ENCODE measurements at places on chromosomes 11 and 22.

GRCh38 chr22:48741540-48741939 lies 1086.1 kb downstream of the BRD1 start:
- no peak for DNase-seq

DNA sequence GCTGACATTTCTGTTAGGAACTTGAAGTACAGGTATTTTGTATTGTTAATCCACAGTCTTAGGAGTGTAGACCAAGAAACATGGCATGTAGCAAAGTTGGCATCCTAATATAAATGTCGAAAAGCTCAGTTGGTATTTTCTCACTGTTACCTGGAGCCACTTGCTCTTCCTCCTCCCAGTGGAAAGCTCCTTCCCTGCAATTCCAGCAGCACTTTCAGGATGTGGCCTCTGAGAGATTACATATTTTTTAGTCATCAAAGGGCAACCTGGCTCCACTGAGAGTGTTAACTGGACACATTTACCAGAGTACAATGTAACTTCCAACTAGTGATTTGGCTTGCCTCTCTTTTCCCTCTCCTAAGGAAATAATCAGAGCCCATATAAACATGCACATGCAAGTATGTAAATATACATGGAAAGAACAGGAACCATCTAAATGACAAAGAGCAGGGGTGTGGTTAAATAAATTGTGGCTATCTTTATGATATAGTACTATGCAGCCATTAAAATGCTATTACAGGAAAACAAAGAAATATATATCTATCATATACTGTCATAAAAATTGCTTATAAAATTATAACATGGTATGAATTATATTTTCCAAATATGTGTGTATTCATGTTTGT lies 14.3 kb upstream of the EED start:
- DNase-seq, result no peak

DNA sequence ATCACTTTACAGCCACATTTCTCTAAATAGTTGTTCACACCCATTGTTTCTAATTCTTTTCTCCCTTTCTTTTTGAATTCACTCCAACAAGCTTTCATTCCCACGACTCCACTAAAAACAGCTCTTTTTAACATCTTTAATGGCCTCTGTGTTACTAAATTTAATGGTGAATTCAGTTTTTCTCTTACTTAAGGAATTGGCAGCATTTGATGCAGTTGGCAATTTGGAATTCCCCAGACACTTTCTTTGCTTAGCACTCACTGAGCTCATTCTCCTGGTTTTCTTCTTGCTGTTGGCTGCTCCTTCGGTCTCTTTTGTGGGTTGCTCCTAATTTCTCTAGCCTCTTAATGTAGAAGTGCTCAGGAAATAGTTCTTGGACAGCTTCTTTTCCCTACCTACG lies 40.5 kb upstream of the OR9Q1 start:
- no peak for DNase-seq

- DNase-seq, result no peak
Observed at GRCh38 chr22:17152340-17152739, 6.7 kb downstream of the HDHD5 start.

DNA sequence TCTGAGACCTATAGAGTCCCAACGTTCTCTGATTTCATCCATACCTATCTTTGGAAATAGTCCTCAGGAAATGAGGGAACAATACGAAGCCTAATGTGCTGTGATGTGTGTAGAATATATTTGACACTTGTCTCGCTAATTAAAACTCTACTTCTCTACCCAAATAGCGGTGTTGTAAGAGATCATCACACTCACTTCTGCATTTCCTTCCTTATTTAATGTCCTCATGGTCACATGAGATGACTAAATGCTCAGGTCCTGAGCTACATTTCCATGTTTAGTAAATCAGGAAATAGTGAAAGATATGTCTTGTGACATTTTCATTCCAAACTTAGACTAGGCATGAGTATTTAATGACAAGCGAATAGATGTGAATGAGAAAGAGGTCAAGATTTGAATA lies 112.3 kb downstream of the MAML2 start:
- DNase-seq, result peak; percentile 42

GRCh38 chr11:118238929-118239328 lies 13.2 kb downstream of the MPZL3 start:
- DNase-seq, result no peak

GRCh38 chr22:42696331-42696967 lies 24.2 kb downstream of the A4GALT start:
- no peak for DNase-seq

- peak; percentile 16 for DNase-seq
Observed at GRCh38 chr11:118623269-118623655, 15.8 kb downstream of the PHLDB1 start.

GRCh38 chr11:83569134-83569805 lies 283.1 kb upstream of the CCDC90B start:
- DNase-seq, result no peak

DNA sequence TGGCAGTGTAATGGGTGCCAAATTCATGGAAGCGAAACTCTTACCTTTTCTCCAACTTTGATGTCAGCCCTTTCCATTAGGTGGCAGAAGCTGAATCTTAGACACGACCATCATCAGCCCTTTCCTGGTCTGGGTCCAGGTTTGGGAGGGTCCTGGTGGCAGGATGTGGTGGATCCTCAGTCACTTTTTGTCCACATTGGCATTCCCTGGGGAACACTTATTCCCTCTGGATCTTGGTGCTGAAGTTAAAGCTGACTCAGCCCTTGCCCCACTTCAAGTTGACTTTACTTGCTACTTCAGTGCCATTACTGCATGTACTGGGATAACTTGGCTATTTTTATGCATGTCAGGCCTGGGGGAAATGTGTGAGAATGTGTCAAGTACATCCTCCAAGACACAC lies 16.6 kb upstream of the NTM start:
- DNase-seq, result no peak

GRCh38 chr11:95920460-95921105 lies 3.3 kb downstream of the MTMR2 start:
- DNase-seq, result no peak

All from trophoblast cell (in vitro differentiated cells and primary cell).